ENCODE measurements at places on chromosomes 6 and 20. TPM values are rescaled to one million over a fixed set of nuclear protein-coding genes. Genes with fewer than 3 reads are reported as not detected.

GRCh38 chr20:3732327-3733118, at the start of gene HSPA12B:
Gene HSPA12B (plus strand): TSS chr20:3732685. CDS start chr20:3738675, 5,990 bp downstream.
- DNase-seq: no peak

The MDFI gene
- 21.7 TPM for total RNA-seq

The GRM1 gene
- not detected for total RNA-seq

The LAMP5 gene
- 0.22 TPM for total RNA-seq

DNA sequence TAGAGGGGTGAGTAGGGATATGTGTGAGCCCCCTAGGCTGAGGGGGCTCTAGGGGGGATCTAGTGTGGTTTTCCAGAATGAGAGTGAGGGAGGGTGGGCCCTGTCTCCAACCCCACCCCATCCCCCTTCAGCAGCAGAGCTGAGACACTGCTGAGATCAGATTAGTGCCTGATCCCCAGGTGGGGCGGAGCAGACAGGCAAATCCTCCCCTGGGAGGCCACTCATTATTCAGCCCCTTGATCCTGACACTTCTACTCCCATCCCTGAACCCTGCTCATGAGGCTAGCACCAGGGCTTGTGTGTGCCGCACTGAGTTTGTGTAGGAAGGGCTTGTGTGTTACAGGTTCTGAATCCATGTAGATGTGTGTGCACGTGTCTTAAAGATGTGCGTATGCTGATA, 42.5 kb downstream of the SPDEF start:
- DNase-seq: no peak

DNA sequence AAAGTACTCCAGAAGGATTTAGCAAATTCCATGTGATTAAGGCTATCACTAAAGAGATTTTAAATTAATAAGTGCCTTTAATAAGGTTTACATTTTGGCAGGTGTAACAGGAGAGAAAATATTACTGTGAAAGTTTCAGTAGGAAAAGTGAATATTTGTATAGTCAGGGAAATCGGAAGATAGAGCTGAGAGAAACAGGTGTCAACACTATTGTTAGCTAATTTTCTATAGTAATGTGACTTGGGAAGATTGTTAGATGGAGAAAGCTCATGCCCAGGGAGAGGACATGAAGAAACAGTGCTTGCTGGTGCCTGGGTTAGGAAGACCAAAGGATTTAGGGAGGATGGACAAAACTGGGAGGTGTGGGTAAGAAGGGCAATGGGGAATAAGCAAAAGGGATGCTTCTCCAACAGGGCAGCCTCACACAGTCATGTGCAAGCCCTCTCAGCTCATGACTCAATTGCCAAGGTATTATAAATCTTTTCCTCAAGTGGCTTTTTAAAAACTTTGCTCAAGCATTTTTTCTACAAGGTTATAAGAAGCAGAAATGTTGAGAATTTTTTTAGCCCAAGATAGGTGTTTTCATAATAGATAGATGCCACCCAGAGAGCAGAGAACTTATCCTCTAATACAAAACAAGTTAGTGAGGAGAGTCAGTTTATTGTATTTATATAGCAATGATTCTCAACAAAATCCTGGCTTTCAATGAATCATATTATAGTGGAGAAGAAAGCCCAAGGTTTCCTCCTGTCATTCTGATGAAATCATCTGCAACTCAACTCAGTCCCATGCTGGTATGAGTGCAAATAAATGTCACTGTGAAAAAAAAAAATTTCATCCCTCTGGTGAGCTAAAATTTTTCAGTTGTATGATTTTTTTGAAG, 325.2 kb upstream of the NT5E start:
- no peak for DNase-seq

The PRICKLE4 gene
- total RNA-seq: 2.0 TPM

DNA sequence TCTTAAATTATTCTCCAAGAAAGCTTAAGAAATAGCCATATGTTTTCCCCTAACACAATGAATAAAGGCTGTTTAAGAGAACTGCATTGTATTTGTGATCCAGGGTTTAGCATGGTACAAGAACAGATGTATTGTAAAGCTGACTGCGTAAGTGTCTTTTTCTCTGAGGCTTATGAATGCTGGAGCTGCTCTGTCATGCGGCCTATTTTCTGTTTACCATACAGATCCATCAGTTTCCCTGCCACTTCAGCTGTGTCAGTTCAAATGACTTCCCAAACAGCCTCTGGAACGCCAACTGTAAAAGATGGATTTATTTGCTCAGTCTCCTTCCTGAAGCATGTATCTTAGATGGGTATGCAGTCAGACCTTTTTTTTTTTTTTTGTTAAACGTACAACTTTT, 419.3 kb upstream of the HS3ST5 start:
- DNase-seq: no peak

DNA sequence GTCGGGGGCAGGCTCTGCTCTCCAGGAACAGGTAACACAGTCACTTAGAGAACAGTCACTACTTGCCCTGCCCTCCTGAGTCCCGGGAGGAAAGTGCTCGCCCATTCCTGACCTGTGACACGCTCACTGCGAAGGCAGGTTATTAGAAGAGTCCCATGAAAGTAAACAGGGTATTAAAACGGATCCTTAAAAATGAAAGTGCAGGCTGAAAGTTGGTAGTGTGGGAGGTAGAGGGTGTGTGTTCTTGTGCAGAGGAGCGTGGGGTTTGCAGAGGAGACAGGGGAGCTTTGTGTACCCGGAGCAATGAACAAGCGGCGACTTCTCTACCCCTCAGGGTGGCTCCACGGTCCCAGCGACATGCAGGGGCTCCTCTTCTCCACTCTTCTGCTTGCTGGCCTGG, at the start of gene CCN6:
Gene CCN6, plus strand, starts transcription at position 104 of the 400 bp plus-strand sequence. Its CDS starts 254 bp downstream, at position 358.
- DNase-seq: no peak

DNA sequence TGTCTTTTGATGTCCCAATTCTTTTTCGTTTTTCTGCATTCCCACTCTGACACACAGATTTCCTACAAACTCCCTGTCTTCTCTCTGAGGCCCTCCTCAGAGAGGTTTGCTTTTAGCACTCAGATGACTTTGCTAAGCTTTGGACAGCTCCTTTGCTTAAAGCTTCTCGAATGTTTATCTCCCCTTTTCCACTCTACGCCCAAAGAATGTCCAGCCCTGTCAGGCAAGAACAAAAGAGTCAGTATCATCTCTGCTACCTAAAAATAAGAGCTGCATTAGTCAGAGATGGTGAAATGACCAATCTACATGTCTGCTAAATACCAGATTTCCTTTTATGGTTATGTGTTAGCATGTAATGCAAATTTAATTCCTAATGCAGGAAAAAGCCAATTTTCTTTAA, 56.8 kb downstream of the PREP start:
- DNase-seq: no peak

DNA sequence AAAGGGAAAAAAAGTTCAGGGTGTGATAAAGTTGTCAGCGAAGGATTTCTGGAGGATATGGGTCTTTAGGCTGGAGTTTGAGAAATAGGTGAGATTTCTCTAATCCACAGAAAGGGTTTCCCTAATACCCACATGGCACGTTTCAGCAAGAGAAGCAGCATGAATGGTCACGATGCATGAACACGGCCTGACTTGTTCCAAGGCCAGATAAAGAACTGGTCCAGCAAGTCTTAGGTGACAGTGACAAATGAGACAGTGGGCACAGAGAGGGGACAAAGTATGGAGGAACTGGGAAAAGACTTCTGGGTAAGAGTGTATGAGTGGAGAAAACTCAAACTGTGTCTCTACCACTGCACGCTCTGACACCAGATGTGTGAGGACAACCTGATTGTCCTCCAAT, 262.0 kb upstream of the FOXQ1 start:
- no peak for DNase-seq

DNA sequence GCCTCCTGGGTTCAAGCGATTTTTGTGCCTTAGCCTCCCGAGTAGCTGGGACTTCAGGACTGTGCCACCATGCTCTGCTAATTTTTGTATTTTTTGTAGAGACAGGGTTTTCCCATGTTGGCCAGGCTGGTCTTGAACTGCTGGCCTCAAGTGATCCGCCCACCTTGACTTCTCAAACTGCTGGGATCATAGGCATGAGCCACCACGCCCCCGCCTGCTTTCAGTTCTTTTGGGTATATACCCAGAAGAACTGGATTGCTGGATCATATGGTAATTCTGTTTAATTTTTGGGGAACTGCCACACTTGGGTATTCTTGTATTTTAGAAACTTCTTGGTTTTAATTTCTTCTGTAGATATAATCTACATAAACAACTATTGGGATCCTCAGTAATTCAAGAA, 17.0 kb downstream of the CDS2 start:
- no peak for DNase-seq

The OR2J2 gene
- total RNA-seq: not detected
